ENCODE measurements at places on chromosomes 4 and X.

GRCh38 chr4:48877827-48878535 is 28.6 kb downstream of the OCIAD2 start:
- no peak for DNase-seq

DNA sequence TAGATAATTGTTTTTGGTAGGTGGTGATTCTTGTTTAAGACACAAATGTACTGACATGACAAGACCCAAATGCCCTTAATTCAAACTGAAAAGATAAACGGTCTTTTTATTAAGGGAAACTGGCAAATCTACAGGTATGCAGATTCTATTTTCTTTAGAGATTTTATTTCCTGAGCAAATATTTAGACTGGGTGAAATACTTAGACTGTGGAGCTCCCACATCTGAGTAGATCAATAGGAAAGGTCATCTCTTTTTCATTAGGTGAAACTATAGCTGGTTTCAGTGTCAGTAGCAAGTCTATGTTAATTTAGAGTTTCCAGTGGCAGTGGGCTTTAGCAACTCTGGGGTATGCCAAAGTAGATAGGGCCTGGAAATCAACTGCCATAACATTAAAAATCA is 446.7 kb downstream of the FSTL5 start:
- DNase-seq = no peak

GRCh38 chr4:47278631-47279030 is 184.9 kb downstream of the COMMD8 start:
- DNase-seq = no peak

GRCh38 chr4:159185591-159186023 is 82.7 kb downstream of the RAPGEF2 start:
- no peak for DNase-seq

DNA sequence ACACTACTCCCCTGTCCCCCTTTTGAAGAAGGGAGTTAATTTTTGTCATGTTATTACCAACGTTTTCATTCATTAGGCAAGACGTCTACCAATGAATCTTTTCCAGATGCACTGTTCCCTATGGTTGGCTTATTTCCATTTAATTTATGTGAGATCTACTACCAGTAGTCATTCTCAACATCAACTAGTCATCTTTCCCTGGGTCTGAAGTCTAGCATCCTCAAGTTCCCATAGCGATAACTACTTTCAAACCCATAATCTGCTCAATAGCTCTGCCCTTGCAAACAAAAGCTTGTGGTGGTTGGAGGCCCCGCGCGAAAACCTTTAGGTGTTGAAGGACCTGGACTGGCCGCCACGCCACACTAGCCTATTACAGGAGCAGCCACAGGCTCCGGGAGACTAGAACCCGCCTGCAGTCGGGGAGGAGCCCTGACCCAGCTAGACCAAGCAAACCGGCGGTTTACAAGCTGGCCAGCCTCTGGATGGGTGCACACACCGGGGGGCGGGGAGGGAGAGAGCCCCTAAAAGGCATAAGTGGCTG is 746 bp downstream of the PPAT start:
- peak; percentile 74 for DNase-seq

GRCh38 chrX:13955975-13956374 is 73.7 kb downstream of the GEMIN8 start:
- DNase-seq = no peak

- DNase-seq = no peak
These were observed 10.7 kb upstream of the CXCL8 start for GRCh38 chr4:73729534-73730165.

DNA sequence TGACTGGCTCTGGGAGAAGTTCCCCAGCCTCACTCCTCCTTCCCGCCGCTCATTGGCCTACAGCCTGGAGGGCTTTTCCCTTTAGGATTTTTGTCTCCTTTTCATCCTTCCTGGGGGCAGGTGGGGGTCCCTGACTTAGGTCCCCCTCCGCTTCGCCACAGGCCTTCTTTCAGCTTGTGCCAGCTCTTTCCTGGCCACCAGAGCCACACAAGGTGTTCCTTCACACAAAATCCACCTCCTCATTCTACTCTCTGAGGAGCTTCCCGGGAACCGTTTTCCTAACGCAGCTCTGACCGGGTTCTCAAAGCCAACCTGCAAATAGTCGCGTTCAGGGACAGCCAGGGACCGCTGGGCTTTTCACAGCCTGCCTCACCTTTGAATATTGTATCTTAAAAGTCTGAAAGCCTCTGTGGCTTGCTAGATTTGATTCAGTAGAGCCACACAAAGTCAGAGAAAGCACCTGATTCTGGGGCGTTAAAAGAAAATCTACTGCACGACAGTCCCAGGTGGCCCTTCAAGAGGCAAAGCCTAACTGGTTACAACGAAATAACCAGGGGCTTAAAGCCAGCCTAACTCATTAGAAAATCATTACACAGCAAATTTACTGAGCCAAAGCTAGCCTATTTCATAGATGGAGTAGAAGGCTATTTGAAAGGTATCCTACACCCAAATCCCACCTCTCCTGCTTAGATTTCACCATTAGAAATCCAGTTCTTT is 731 bp upstream of the GPC3 start:
- no peak for DNase-seq

- DNase-seq = no peak
These were observed 35.5 kb downstream of the F8 start for GRCh38 chrX:154986826-154987575.

GRCh38 chr4:70734168-70734954 is 12.6 kb downstream of the RUFY3 start:
- no peak for DNase-seq

- DNase-seq = no peak
These were observed 6.9 kb upstream of the CTSO start for GRCh38 chr4:155960522-155960921.

DNA sequence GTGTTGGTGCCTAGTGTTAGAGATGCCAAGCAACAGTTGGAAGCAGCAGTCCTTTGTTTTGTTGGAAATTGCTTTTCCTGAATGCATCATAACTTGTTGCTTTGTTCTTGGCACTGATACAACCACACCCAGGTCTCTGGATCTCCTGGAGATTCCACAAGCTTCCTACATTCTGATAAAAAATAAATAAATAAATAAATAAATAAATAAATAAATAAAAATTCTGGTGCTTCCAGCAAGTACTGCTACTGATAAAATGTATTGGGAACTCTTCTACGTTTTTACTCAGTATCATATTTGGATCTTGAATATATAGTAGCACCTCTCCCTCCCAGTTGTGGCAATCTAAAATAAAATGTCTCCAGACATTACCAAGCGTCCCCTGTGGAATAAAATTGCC is 62.7 kb upstream of the GRID2 start:
- no peak for DNase-seq

GRCh38 chr4:143597276-143597675 is 83.8 kb downstream of the SMARCA5 start:
- no peak for DNase-seq

DNA sequence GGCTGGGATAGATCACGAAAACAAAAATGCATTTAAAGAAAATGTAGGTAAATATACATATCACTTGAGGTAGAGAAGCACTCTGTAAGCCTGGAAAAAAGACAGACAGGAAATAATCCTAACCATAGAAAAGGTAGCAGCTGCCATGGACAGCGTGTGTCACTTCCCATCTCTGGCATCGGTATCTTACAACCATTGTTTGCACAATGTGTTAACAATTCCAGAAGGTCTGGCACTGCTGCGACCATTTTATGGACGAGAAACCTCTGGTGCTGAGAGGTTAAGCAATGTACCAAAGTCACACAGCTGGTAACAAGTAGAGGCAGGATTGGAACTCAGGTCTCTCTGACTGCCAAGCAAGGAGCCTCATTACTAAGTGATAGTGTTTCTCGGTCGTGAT is 1.7 kb upstream of the MTNR1A start:
- DNase-seq = no peak

- DNase-seq = no peak
These were observed 11.6 kb downstream of the FGA start for GRCh38 chr4:154578919-154579318.

GRCh38 chr4:152000518-152000917 is 239.7 kb upstream of the GATB start:
- DNase-seq = no peak

DNA sequence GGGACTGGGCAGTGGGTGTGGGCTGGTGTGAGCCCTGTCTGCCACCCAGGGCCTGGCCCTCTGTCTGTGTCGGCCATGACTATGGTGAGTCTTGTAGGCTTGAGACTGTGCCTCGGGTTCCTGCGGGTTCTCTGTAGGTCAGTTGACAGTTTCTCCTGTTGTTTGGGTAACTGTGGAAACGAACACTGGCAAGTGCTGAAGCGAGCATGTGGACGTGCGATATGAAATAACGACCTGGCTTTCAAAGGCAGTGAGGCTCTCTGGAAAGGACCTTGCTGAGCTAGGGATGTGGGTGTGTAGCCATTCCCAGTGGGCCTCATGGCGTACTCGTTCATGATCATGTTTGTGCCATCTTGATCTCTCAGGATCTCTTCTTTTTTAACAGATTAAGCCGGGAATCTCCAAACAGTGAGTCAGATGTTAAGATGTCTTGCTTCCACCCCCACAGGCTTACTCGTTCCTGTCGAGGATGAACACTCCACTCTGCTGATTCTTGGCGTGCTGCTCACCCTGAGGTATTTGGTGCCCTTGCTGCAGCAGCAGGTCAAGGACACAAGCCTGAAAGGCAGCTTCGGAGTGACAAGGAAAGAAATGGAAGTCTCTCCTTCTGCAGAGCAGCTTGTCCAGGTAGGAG is 41.3 kb downstream of the HTT start:
- no peak for DNase-seq

All from right forelimb (tissue), 1 donor.